MCF 10A (cell line): ENCODE measurements at places on chromosomes 5 and 9.

GRCh38 chr9:85192750-85193149 lies 523.2 kb downstream of the NTRK2 start:
- DNase-seq, result no peak

GRCh38 chr5:142134331-142135010 lies 25.9 kb downstream of the NDFIP1 start:
- DNase-seq, result no peak

GRCh38 chr9:34777666-34778065 lies 67.7 kb upstream of the CCL21 start:
- no peak for DNase-seq

DNA sequence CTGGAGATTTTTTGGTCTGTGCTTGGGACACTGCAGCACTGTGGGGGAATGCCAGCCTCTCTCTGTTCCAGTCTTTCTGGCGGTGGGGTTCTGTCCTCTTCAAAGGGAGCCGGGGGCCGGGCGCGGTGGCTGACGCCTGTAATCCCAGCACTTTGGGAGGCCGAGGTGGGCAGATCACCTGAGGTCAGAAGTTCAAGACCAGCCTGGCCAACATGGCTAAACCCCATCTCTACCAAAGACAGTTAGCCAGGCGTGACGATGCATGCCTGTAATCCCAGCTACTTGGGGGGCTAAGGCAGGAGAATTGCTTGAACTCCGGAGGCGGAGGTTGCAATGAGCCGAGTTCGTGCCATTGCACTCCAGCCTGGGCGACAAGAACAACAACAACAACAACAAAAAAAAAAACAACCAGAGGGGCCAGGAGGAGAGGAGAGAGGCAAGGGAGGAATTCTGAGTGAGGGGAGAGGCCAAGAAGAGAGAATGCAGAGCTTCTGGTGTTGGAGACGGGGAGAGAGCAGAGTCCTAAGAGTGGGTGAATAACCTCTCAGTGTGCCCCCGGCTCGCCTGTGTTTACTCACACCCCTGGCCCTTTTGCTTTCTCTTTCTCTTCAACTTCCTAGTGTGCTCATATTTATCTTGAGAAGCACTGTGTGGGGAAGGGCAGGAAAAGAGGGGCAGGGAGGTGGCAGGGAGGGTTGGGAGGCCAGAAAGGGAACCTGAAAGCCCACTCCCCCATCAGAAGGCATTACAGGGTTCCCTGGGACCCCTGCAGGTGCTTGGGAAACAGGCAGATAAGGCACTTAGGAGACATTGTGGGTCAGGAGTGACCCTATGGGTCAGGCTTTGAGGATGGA lies 3.2 kb upstream of the SET start:
- DNase-seq, result no peak

DNA sequence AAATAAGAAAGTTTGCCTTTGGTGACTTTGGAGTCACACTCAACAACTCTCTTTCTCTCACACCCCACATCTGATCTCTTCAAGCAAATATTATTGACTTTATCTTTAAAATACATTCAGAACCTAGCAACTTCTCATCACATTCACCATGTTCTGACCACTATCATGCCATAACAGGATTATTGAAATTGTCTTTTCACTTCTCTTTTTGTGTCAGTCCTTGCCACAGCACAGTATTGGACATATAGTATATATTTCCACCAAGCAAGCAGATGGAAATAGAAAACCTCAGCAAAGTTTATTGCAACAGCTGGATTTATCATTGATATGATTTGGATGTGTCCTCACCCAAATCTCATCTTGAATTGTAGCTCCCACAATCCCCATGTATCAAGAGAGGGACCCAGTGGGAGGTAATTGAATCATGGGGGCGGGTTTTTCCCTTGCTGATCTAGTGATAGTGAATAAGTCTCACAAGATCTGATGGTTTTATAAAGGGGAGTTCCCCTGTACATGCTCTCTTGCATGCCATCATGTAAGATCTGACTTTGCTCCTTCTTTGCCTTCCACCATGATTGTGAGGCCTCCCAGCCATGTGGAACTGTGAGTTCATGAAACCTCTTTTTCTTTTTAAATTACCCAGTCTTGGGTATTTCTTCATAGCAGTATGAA lies 26.9 kb upstream of the ITGA1 start:
- DNase-seq, result no peak

DNA sequence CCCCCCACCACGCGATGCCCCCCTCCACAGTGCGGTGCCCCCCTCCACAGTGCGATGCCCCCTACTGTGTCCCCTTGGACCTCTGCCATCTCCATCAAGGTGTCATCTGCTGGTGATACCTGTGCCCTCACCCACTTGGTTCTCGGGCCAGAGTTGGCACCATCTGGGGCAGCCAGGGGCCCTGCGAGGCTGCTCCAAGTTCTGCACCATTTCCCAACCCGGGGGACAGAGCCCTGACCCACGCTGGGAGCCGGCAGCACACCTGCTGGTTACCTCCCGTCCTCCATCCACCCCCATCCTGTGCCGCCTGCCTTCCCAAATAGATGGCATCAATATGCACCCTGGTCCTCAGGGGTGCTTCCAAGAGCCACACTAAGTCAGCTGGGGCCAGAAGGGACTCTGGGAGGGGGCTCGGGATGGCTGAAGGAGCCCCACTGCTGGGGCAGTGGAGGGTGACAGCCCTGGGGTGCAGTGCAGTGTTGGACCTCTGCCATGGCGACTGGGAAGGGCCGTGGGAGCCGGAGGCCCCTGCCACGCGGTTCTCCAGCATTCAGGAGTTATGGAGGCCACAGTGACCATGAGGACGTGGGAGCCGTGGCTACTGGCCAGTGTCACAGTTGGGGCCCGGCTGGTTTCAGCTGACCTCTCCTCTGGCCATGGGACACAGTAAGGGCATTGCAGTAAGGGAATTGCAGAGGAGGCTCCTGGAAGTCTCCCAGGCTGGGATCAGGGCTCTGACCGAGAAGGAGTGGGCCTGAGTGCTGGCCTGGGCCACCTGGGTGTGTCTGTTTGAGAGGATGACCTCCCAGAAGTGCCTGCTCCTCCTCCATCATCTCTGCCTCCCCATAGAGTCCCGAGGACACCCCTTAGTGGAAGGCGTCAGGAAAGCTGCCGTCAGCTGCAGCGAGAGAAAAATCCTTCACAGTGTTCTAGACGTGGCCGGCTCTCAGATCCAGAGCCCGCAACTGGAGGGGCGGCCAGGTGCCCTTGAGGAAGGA lies 44.2 kb upstream of the NOTCH1 start:
- no peak for DNase-seq
